Occipital lobe (tissue), 3 donors: ENCODE measurements at places on chromosomes 1 and 21. TPM values are rescaled to one million over a fixed set of nuclear protein-coding genes. Genes with fewer than 3 reads are reported as not detected.

Gene FALEC
- total RNA-seq = 1.1 TPM

Gene DNALI1
- total RNA-seq = 3.1 TPM

Gene ZNF648
- total RNA-seq = 0.31 TPM

Gene ANKRD35
- 0.62 TPM for total RNA-seq

Gene APCS
- total RNA-seq = not detected

Gene ZBTB8B
- total RNA-seq = 14.0 TPM

Gene LPAR3
- total RNA-seq = 0.78 TPM

Gene LAMC1
- 37.7 TPM for total RNA-seq

Gene KLHDC9
- total RNA-seq = 0.78 TPM

Gene S100A9
- total RNA-seq = 26.5 TPM

Gene FAM131C
- 1.7 TPM for total RNA-seq

Gene TRIM17
- total RNA-seq = 0.78 TPM

GRCh38 chr1:40141878-40142535 lies 19.2 kb upstream of the RLF start:
- DNase-seq = no peak

- no peak for DNase-seq
Observed at GRCh38 chr1:239819096-239819495, 272.6 kb upstream of the FMN2 start.

DNA sequence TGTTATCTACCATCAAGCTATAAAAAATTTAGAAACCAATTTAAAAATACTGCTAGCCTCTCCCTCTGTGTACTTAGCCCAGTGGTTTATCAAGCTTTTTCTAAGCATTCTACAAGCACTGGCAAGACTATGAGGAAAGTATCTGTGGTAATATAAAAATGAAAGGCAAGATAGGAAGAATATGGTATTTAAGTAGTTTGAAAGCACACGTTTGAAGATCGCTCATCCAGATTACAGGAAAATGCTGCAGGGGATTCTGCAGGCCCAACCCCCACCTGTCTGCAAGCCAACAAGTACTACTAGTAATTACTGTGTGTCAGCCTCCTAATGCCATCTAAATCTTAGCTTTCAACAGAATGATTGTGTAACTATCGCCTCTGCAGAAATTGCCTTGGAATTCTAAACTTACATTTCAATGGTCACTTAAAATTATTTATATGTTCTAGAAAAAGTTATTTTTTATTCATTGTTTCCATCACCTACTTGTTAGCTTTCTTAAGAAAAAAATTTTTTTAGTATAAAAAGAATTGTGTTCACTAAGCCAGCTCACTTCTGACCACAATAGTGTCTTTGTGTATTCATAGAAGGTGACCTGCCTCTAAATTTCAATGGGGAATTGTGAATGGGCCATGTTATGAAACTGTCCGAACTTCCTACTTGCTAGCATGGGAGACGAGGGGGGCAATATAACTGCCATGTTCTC lies 8.5 kb downstream of the ERRFI1 start:
- DNase-seq = no peak

- no peak for DNase-seq
Observed at GRCh38 chr1:119469741-119470140, 37.3 kb upstream of the HSD3B1 start.

DNA sequence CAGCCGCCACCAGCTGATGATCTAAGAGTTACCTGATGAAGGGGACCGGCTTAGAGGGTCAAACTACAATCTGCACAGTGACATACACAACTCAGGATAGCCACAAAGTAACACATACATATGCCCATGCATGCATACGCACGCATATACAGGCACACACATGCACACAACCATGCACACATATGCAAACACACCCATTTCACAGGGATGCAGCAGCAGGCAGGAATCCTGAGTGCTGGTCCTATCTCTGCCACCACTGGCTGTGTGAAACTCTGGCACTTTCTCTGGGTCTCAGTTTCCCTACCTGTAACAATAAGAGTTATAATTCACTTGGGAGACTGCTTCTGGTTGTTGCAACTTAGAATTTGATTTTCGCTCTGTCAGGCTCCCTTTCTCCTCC lies 520.2 kb downstream of the PTPRU start:
- DNase-seq = no peak

DNA sequence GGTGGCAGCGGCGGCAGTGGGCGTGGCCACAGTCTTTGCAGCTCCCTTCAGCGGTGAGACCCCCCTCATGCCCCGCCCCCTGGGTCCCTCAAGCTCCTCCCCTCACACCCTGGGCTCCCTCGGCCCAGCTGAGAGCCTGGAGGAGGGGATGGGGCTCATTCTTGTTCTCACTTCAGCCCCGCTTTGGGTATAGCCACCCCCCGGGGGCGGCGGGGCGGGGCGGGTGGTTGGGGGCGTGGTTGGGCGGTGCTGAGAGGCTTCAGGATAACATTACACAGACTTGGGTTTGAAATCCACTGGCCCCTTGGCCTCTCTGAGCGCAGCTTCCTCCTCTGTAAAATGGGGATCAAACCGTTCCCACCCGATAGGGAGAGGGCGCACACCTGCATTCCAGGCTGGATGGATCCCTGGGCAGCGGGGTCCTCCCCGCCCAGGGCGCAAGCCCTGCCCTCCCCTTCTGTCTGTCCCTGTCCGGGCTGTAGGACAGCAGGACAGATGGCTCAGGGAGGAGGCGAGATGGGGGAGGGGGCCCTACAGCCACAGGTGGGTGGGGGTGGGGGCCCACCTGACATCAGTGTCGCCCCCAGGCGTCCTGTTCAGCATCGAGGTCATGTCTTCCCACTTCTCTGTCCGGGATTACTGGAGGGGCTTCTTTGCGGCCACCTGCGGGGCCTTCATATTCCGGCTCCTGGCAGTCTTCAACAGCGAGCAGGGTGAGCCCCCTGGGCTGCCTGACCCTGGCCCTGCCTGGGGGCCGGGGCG lies 5.1 kb downstream of the CLCNKA start:
- no peak for DNase-seq

DNA sequence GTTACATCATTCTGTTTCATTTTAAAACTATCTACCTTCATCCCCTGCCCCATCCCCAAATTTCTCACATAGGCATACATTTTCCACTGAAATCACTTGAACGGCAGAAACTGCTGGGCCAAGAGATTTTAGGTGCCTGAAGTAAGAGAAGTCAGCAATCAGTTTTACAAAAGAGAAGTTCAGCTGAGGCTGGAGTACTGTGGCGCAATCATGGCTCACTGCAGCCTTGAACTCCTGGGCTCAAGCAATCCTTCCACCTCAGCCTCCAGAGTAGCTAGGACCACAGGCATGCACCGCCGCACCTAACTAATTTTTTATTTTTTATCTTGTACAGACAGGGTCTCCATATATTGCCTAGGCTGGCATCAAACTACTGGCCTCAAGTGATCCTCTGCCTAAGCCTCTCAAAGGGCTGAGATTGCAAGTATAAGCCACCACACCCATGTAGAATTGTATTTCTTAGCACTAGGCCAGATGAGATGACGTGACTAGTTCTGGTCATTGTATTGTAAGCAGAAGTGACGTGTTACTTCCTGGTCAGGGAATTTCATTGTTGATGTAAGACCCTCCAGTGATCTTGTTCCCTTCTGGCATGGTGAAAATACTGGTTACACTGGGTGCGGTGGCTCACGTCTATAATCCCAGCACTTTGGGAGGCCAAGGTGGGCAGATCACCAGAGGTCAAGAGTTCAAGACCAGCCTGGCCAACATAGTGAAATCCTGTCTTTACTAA lies 7.1 kb downstream of the BECN2 start:
- no peak for DNase-seq

GRCh38 chr1:223713546-223714420 lies 1.4 kb downstream of the CAPN2 start:
- no peak for DNase-seq

DNA sequence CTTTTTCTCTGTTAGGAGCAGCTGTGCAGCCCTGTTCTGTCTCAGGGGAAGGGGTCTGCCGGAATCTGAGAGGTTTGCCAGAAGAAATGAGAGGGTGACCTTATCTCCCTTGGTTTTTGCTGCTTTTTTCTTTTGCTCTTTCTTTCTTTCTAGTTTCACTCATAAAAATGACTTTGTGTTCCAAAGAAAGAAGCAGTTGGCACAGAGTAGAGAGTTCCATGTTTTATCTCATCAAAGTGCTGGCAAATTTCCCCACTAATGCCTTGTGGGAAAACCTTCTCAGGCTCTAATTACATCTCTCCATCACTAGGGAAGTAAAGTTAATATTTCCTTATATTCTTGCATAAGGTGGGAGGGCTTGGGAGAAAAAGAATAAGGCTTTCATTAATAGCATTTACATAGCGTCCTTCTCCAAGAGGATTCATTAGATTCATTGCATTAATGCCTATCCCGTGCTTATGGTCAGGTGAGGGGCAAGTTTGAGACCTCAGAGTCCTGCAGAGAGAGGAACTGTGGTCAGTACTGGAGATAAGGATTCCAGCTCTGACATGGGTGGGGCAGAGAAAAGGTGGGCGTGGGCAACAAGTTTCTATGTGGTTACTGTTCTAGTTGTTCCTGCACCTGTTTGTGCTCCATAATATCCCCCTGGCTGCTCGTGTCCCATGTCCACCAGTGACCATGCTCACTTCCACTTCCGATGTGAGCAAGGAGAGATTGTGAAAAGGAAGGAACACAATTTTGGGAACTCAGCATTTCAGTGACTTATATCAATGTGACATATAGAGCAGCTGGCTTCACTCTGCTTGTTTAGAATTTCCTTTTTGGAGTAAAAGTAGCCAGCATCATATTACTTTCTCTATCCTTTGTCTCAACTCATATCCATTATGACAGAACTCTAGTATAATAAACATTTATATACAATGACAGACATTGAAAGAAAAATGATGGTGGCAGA lies 79.5 kb downstream of the DISC1 start:
- DNase-seq = no peak

GRCh38 chr1:176167210-176167609 lies 39.9 kb downstream of the COP1 start:
- DNase-seq = no peak

GRCh38 chr21:33022489-33022827 lies 3.3 kb upstream of the OLIG2 start:
- no peak for DNase-seq

DNA sequence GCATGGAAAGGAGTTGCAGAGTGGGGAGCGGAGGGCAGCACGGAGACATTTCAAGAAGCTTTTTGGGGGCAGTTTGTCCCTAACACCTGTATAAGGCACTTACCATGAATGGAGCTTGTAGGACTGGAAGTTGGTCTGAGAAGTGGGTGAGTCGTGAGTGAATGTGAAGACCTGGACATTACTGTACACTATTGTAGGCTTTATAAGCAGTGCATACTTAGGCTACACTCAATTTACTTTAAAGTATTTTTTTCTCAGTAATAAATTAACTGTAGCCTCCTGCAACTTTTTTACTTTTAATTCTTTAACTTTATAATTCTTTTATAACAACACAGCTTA lies 141.6 kb upstream of the ETV3 start:
- no peak for DNase-seq

DNA sequence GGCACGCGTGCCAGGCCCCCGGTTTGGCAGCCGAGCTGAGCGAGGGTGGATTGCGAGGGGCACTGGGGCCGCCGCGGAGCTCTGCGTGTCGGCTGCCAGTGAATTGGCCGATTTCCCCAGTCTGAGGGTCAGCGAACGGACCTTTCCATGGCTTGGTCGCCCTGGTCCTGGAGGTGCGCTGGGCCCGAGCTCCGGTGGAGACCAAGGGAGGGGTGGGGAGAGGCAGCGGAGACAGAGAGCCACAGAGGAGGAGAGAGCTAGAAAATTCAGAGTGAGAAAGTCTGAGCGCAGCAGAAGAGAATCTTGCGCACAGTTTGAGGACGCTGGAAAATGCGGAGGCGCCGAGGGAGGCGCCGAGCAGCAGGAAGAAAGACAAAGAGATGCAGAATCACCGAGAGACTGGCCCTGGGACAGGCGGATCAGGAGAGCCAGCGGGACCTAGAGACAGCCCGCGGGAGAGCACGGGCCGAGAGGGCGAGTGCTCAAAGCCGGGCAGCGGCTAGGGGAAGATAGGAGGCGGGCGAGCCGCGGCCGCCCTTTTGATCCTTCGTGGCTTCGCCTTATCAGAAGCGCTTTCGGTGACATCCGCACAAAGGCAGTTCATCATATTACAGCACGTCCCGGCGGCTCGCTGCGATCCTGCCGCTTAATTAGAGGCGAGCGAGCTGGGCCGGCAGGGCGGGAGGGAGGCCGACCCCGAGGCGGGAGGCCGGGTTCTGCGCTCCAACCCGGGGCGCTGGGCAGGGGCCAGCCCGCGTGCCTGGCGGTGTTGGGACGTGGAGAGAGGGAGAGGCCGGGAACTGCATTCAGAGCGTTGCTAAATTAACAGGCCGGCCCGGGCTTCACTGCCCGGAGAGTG lies 12.7 kb downstream of the PAX7 start:
- DNase-seq = no peak

DNA sequence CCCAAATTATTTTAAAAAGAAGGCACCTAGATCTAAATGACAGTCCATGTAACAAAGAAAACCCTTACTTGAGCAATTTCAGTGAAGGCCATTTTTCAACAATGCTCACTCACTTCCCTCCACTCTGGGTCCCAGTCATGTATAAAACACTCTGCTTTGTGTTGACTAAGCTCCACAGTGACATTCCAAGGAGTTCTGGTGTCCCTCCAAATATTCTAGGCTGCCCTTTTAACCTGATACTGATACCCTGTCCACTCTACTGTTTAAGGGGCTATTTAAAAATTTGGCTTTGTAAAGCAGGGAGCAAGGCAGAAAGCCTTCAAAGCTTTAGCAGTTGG lies 73.6 kb downstream of the GNG12 start:
- DNase-seq = no peak

GRCh38 chr1:234316937-234317336 lies 56.3 kb upstream of the COA6 start:
- no peak for DNase-seq

DNA sequence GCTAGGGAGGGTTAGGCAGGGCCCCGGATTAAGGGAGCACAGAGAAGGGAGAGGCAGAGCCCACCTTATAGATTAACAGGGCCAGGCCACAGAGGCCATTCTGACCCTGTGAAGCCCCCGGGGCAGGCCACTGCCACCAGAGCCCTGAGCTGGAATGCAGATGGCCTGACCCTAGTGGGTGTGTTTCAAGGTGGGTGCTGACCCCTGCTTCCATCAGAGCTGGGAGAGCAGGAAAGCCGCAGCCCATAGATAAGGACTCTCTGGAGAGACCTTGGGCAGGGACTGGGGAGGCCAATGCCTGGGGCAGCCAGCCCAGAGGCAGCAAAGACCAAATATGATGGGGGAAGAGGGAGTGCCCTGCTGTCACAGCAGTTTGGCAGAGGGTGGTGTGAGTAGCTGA lies 35.9 kb downstream of the NCMAP start:
- no peak for DNase-seq

- DNase-seq = no peak
Observed at GRCh38 chr1:196902344-196902743, 14.5 kb downstream of the CFHR4 start.

- no peak for DNase-seq
Observed at GRCh38 chr1:53704804-53705445, 34.0 kb downstream of the GLIS1 start.

GRCh38 chr1:91731815-91732214 lies 154.1 kb downstream of the TGFBR3 start:
- DNase-seq = no peak
